ENCODE measurements at places on chromosomes 11 and 22. TPM values are rescaled to one million over a fixed set of nuclear protein-coding genes. Genes with fewer than 3 reads are reported as not detected.

Gene OR2D3
- total RNA-seq, result not detected

Gene APOA4
- total RNA-seq, result not detected

Gene CEND1
- total RNA-seq, result 0.65 TPM

Gene THY1
- 6.8 TPM for total RNA-seq

Gene AASDHPPT
- 31.8 TPM for total RNA-seq
